Stimulated activated CD4-positive, alpha-beta T cell treated with anti-CD3 and anti-CD28 coated beads, Interleukin-12 subunit alpha, Interleukin-12 subunit beta, amount 100 ng/mL, for 24 hours (primary cell): ENCODE measurements at places on chromosomes 11 and 22.

- DNase-seq, result no peak
These were observed 20.2 kb downstream of the SPATA19 start for GRCh38 chr11:133825156-133825555.

- DNase-seq, result no peak
These were observed 5.0 kb downstream of the ASCL2 start for GRCh38 chr11:2265396-2265795.

DNA sequence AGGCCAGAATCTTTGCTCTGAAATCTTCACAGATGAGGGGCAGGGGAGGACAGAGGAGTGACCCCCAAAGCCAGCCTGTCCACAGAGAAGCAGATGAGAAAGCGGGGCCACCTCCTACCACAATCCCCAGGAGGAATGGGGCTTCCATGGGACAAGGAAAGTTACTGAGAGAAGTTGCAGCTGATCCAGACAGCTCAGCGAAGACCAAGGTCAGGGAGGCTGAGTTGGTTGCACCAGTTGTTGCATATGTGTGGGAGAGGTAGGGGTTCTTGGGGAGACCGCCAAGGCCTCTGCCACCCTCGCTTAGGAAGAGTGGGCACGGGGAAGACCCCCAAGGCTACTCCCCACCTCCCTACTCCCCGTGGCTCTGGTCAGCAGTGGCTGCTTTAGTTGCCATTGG, 81.6 kb upstream of the EIF3D start:
- DNase-seq, result no peak

DNA sequence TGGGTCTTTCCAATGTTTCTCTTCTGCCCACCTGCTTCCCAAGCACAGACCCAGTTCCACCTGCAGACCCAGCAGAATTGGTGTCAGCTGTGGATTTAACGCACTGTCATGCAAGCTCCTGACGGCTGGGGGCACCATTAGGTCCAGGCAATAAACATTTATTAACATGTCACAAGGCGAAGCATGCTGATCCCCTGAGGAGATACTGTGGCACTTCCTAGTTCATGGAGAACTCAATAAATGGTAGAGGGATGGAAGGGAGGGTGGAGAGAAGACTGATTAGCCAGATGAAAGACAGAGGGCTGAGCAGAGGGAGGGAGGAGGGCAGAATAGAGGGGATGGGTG, 68.3 kb upstream of the TSPAN18 start:
- no peak for DNase-seq

DNA sequence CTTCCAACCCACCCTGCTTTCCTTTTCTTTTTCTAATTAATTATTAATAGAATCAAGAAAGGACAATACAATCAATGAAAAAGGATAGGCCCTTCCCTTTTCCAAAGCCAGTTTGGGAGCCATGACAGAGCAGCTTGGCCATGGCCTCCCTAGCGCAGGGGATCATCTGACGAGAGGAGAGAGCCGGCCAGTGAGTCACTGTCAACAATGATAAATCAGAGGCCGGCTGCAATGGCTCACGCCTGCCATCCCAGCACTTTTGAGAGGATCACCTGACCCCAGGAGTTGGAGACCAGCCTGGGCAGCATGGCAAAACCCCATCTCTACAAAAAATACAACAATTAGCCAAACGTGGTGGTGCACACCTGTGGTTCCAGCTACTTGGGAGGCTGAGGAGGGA, 27.5 kb upstream of the KRTAP5-7 start:
- DNase-seq, result no peak

DNA sequence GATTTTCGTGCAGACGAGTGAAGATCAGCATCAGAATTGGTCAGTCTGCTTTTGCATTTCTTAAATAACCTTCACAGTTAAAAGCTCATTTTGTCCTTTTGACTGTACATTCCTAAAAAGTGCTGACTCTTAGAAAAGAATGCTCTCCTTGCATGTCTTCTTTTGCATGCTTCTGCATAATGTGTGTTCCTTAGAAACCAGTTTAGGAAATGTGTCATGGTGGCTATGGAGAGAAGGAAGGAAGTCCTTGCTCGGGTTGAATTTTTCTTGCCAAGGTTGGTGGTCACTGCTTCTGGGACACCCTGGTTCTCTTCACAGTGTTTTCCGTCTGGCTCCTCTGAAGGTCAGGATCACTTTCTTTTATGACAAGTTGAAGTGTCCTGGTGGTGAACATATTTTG, 6.8 kb downstream of the AP2A2 start:
- DNase-seq, result no peak

DNA sequence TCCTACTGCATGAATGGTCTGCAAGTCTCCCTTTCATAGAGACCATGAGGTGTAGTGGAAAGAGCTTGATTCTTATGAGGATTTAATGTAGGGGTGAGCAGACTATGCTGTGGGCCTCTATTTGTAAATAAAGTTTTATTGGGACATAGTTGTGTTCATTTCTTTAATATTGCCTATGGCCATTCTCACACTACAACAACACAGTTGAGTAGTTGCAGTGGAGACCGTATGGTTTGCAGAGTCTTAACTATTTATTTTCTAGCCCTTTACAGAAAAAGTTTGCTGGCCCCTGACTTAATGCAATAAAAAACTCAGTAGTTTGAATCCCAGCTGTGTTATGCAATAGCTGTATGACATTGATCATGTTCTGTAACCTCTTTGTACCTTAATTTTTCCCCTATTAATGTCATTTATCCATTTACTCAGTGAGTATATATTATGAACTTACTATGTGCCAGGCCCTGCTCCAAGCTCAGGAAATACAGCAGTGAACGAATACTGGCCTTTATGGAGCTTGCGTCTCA, 106.3 kb downstream of the ATXN10 start:
- DNase-seq, result no peak

- DNase-seq, result no peak
These were observed 3.9 kb downstream of the SPATA19 start for GRCh38 chr11:133841279-133842043.

- no peak for DNase-seq
These were observed 46.4 kb upstream of the SHANK2 start for GRCh38 chr11:71298761-71299181.

DNA sequence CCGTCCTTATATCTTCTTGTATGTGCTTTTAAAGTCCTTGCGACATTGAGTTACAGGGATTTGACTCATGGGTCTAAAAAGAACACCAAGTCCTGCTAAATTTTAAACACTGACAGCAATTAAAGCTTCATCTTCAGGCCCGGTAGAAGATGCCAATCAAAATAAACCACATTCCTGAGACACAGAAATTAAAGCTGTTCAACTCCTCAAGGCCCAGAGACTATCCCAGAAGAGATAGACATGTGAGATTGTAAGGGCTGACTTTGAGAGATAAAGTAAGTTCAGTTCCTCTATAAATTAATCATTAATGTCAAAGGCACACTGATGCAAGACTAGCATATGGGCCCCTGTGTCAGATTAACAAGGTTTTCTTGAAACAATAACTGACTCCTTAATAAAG, 49.8 kb downstream of the OSBPL5 start:
- no peak for DNase-seq

DNA sequence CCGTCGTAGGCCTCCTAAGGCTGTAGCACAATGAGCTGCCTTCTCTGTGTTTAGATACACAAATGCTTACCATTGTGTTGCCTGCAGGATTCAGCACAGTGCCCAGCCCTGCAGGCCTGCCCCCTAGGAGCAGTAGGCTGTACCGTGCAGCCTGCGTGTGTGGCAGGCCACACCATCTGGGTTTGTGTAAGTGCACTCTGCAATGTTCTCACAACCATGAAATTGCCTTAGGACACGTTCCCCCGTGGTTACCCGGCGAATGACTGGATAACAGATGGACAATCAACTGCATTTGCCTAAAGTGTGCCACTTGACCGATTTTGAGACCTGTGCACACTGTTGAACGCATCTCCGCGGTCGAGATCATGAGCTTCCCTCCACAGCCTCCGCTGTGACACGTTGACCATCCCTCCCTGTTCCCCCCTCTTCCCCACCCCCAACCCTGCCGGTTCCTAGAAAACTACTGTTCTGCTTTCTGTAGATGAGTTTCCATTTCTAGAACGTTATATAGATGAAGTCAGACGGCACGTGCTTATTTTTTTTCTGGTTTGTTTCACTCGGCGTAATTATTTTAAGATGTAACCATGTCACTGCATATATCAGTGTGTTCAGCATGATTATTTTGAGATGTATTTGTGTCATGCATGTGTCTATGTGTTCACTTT, 22.2 kb upstream of the CTSD start:
- no peak for DNase-seq

DNA sequence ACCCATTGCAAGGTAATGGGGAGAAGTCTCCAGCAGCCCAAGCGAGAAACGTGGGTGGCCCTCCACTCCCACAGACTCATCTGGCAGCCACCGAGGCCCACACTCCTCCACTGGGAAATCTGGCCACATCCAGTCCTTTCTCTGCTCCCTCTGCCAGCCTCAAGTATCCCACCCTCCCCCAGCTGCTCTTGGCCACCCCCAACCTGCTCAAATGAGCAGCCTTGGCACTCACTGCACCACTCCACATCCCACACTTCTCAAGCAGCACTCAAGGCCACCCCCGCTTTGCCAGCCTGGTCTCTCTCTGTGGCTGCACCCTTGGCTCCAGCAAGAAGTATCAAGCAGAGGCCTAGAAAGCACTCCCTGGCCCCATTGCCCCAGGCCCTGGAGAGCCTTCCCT, 28.2 kb downstream of the SLC22A12 start:
- no peak for DNase-seq

GRCh38 chr11:100752371-100753171, 65.5 kb downstream of the ARHGAP42 start:
- no peak for DNase-seq

GRCh38 chr11:2174361-2174760, 2.7 kb upstream of the TH start:
- no peak for DNase-seq

DNA sequence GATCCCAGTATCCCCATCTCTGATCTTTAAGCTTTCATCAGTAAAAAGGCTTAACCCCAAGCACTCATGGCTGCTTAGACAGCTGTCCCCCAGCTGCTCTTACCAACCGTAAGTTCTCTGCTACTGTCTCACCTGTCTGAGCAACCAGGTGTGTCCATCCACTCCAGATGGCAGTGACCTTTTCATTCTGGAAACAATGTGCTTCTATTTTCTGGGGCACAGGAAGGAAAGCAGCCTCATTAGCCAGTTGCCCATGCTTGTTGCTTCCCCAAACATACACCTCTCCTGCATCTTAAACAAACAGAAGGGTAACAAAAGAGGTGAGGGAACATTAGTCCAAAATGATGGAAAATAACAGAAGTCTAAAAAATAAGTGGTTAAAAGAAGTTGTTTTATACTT, 24.4 kb downstream of the SERGEF start:
- no peak for DNase-seq
